NCI-H1092 (cell line): ENCODE measurements at places on chromosomes 6 and 20.
A peak's percentile ranks its signal among the peaks of the same experiment; 100 is the strongest.

DNA sequence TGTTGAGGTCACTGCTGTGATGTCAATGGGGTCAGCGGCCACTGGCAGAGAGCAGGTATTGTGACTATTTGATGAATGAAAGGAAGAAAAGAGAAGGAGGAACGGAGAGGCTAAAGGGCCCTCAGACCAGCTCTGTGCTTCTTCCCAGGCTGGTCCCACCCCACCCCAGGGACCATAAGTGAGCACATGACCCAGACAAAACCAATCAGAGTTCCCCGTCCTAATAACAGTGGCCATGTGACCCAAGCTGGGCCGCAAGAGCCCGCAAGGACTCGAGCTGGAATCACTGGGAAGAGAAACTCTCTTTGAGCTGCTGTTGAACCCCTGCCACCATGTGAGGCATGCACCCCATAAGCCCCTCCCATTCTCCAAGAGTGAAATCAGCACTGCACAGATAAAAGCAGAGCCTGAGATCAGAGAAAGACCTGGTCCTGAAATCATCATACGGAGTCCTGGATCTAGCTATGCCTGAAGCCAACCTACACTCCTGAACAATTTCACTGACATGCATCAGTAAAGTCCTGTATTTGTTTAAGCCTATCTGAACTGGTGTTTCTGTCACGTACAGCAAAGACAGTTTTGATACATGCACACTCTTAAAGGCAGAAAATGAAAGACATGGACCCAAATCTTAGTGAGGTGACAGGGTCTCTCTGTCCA, 90.2 kb downstream of the PREX1 start:
- no peak for DNase-seq

- DNase-seq = no peak
These were observed 82.0 kb downstream of the SERAC1 start for GRCh38 chr6:158086054-158086503.

DNA sequence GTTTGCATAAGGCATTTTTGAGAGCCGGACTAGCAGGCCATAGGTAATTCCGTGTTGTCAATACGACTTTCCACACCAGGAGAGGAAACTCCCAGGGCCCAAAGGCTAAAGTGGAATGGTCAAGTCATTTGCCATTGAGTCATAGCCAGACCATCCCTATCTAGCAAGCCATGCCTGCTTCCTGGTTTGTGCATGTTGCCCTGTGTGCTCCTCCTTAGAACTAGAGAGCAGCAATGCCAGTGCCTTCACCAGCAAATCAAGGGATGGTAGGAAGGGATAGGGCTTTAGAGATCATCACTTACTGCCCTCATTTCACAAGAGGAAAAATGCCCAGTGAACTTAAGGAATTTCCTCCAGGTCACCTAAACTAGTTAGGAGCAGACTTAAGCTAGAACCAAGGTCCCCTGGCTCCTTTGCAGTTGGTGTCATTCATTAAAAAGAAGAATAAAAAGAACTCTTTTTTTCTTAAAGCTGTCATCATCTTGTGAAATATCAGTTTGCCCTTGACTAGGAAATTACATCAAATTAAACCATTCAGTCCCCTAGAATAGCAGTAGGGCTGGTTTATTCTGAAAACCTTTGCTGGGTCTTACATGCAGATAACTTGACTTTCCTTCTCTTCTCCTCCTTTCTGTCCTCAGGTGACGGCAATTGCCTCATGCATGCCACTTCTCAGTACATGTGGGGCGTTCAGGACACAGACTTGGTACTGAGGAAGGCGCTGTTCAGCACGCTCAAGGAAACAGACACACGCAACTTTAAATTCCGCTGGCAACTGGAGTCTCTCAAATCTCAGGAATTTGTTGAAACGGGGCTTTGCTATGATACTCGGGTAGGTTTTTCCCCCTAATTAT, 7.4 kb downstream of the TNFAIP3 start:
- no peak for DNase-seq

DNA sequence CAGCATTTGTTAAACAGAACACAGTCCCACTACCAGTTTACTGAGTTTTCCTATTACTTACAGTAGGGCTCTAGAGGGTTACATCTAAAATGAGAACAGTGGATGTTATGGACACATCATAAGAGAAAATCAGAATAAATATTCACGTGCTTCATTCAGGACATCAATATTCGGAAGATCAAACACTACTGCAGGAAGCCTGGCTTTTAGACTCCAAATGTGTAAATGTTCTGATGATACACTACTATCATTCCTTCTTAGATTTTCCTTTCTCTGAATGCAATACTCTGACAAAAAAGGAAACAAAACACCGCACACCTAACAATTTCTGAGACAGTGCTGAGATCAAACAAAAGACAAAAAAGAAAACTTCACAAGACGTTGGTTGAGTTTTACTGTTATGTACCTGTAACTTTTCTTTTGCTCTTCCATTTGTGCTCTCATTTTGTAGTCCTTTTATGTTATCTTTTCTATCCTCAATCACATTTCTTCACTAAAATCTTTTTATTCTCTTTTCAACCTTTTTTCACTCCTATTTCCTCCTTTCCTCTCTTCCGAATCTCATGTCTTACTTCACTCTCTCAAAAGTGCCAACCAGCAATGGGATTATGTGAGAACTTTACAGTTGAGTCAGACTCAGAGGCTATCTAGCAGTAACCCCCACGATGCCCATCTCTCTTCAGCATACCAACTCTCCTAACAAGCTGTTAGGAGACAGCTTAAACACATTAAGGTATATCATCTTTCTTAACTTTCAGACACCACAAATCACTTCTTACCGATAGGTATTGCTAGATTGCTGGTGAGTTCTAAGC, 1.7 kb downstream of the FAM184A start:
- no peak for DNase-seq

GRCh38 chr20:13765299-13765698, 19.4 kb downstream of the ESF1 start:
- DNase-seq = no peak

DNA sequence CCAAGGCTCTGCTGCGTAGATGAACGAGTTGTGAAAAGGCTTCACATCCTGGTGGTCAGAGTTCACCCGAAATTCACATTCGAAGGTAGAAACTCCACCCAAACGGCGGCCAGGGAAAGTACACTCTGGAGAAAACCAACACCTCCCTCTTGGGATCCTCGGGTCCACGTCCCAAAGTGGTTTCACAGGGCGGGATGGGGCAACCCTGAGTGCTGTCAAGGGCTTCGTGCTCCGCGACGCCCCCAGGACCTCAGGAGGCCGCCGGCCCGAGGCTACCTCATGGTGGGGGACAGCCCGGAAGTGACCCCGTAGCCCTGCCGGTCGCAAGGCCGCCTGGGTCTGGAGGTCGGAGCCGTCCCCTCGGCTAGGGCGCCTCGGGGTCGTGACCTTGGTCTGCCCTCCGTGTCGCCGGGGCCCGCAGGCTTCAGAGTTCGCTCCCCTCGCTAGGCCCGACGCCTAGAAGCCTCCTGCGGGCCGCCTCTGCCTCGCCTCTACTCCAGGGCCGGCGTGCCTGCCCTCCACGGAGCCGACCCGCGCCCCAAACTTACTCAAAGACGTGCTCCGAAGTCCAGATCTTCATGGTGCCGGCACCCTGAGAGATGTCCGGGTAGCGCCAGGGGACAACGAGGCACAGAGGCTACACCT, at the start of gene PRELID3B:
PRELID3B (minus strand) TSS at position 636 of the 645 bp plus-strand sequence; CDS start at position 580, 56 bp downstream.
- DNase-seq = no peak

DNA sequence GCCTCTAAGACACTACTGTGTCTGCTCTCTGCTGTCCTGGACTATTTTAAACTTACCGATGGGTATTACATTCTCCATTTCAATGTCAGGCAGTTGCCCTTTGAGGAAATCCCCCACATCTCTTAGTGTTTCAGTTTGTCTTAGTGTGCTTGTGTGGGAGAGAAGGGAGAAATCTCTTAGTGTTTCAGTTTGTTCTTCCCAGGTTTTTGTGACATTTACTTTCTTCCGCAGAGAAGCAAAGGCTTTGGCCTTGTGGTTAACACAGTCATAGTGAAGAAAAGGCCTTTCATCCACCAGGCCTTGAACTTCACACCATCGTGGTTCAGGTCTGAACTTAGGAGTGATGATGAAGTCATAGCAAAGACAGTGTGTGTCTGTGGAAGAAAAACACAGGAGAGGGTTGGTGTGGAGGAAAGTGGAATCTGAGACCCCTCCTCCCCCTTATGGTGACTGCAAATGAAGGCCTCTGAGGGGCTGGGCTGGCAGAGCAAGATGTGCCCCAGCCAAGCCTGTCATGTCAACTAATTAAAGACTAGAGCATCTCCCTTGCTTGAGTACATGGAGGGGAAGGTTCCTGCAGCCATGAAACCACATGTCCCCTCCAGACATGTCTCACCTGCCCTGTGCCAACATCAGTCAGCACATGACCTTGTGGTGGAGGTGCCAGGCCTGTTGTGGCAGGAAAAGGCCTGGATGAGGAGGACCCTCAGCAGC, 23.9 kb downstream of the RAET1L start:
- no peak for DNase-seq

DNA sequence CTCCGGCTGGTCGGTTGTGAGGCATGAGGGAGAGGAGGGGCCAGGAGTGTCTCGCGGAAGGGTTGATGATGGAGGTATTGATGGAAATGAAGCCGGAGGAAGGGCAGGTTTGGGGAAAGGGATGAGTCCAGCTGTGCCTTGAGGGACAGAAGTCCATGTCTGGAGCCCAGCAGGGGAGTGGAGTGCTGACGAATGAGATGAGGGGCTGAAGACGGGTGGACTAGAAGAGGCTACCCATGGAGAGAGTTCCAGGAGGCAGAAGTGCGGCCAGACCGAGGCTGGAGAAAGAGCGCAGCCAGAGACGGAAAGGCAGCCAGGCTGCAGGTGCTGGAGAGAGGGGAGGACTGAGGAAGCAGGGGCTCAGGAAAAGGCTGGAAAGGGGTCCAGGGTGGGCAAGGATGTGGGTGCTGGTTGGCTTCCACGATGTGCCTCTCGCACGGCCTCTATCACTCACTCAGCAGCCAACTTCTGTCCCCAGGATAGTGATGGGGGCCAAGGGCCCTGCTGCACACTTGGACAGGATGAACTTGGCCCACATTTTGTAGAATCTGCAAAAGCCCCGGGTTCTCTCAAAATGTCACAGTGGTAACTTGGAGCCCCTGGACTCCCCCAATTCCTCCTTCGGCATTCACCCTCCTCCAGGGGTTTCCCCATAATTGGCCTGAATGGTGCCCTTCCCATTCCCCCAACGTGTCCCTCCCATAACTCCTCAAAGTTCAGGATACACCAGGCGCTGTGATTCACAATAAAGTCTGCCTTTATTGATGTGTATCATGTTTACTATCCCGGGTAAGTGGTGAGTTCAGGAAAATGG, 627 bp upstream of the EIF6 start:
- DNase-seq = no peak

- DNase-seq = peak; percentile 48
These were observed 100.0 kb downstream of the NOL4L start for GRCh38 chr20:32484958-32485769.

DNA sequence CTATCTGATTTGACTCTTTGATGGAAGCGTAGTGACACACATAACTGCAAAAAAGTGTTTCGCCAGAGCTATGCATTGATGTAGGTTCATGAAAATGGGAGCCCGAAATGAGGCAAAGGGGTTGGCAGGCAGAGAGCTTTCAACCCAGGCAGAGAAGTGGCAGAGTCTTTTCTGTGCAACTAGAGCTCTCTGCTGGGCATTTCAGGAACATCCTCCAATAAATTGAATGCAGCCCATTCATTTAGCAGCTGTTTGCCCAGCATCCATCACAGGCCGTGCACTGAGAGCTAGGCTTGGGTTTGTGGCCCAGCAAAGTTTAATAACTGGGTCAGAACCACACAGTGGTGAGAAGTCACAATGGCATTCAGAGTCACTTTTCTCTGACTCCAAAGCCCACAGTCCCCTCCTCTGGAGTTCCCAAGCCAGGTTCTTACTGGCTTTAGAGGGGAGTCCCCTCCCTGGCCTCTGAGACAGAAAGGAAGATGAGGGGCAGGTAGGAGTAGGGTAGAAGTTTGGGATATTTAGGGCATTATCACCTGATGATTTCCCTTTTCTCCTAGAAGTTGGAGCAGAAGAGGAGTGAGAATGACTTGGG, 31.8 kb upstream of the ELMO2 start:
- DNase-seq = peak; percentile 23

GRCh38 chr20:4794846-4795245, 73.1 kb downstream of the PRND start:
- DNase-seq = no peak

DNA sequence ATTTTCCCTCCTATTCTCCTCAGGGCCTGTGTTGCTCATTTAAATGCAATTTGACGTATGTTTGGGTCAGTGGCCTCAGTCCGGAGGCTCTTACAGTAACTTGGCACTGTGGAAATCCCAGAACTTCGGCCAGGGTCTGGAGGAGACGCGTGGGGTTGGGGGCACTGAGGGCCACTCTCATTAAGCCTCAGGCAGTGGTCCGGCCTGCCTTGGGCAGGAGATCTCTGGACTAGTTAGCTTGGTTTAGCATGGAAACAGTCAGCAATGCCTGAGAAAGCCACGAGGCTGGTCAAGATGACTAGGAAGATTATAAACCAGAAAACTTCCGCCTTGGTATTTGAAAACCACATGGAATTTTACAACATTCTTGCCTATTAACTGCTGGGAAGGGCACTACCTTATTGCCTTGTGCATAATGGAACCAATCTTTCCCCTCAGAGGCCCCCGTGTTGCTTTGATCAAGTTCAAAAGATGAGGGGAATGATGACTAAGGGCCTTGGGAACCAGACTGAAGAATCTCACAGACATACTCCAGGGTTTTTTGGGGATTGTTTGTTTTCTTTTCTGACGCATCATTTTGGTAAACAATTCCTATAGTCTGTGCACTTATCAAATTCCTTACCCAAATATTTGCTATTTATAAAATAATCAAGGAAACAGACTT, 206.0 kb upstream of the PREP start:
- no peak for DNase-seq

- no peak for DNase-seq
These were observed 213.9 kb downstream of the CENPW start for GRCh38 chr6:126553854-126554253.

DNA sequence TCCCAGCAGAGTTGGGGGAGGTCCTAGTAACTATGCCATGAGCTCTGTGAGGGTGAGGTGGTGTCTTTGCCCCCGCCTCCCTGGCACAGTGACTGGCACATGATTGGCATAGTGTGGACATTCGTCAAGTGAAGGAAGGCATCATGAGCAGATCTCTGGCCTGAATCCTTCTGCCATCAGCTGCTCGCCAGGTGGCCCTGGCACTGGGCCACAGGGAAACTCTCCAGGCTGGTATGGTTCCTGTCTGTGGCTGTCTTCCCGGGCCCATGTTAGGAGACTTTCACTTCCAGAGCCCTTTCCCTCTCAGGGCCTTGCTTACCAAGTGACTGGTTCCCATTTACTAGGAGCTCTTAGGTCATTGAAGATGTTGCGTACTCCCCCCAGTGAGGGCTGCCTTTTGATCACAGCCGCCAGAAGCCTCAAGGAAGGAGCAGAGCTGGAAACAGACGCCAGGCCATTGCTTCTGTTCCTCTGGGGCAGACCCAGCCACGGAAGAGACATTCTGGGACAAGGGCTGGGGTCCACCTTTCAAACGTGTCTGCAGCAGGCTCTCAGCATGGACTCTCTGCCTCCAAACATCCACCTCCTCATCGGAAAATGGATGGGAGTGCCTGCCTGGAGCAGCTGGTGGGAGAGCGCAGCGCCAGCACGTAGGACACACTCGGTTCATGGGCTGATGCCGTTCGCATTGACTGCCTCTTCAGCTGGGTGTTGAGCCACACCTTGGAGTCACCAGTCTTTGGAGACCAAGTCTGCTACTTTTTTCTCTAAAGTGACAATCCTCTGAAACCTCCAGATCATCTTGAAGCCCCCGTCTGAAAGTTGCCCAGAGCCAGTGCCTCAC, 67.2 kb downstream of the PTPN1 start:
- peak; percentile 66 for DNase-seq
